SW480 (cell line): ENCODE measurements at places on chromosomes 3 and 15.

DNA sequence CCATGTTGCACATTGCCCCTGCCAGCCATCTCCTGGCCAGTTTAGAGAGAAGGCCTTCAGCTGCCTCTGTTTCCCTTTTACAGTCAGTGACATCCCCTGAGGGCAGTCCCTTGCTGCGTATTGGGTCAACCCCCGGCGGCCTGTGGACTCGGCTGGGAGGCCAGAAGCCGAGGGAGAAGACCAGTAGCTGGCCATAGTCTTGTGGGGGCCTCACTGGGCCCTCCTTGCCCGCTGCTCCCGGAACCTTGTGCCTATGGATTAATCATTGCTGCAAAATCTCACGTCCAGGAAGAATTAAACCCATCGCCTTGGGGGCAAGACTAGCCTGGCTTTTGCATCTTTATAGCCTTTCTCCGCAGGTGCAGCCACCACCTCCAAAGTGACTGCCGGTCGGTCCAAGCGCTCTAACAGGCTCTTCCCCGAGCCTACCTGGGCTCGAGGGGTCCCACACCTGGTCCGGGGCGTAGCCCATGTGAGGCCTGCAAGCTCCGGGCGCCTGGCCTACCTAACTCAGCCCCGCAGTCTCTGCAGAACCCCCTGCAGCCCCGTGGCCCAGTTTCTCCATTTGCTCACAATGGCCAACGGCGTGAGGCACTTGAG, 870 bp upstream of the CHAC1 start:
- no peak for DNase-seq

- DNase-seq: peak; percentile 97
Observed at GRCh38 chr3:57974796-57975388, 33.3 kb upstream of the FLNB start.

GRCh38 chr3:26653811-26654425, 31.3 kb downstream of the LRRC3B start:
- DNase-seq: no peak

- DNase-seq: no peak
Observed at GRCh38 chr3:183854318-183855035, 29.1 kb upstream of the MAP6D1 start.

DNA sequence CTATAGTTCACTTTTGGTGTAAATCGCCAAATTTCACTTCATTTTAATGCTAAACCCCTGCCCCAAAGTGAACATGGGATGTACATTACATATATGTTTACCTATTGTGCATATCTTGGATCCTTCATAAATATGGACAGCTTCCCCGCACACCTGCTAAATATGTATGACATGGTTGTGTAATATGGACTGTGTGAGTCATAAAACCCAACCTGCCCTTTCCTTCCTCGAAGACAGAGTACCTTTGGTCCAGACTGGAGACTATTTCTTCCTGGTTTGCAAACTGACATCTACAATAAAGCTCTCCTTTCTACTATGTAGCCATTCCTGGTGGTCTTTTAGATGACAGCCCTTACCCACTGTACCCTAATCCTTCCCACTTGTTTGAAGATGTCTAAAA, 12.4 kb downstream of the ACTC1 start:
- DNase-seq: no peak

- no peak for DNase-seq
Observed at GRCh38 chr3:65493371-65493882, 545.3 kb downstream of the MAGI1 start.

- no peak for DNase-seq
Observed at GRCh38 chr3:194397757-194398312, 1.2 kb downstream of the GP5 start.

- no peak for DNase-seq
Observed at GRCh38 chr15:76533060-76533820, 196.7 kb downstream of the ISL2 start.

DNA sequence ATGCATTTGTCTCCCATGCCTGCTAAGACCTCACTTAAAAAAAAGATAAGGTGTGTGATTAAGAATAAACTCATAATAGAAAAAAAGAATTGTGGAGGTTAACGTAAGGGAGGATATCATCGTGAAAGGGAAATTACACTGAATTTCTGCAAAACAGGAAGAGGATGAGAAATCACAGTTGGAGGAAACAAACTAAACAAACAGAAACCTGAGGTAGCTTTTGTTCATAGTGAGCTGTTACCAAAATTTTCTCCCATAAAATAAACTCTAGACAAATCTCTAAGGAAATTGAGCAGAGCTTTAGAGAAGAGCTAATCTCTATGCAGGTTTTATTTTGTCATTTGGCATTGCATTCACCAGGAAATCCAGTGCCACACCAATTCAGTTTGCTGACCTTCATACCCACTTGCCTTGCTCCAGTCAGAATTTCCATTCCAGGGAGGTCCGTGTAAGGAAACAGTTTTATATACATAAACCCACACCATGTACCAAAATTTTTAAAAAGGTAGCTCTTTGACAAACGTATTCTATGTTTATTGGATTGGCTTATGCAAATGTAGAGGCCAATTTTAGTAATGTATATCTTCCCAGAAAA, 231.2 kb downstream of the MBNL1 start:
- no peak for DNase-seq
